ENCODE measurements at places on chromosomes 6 and 20.

DNA sequence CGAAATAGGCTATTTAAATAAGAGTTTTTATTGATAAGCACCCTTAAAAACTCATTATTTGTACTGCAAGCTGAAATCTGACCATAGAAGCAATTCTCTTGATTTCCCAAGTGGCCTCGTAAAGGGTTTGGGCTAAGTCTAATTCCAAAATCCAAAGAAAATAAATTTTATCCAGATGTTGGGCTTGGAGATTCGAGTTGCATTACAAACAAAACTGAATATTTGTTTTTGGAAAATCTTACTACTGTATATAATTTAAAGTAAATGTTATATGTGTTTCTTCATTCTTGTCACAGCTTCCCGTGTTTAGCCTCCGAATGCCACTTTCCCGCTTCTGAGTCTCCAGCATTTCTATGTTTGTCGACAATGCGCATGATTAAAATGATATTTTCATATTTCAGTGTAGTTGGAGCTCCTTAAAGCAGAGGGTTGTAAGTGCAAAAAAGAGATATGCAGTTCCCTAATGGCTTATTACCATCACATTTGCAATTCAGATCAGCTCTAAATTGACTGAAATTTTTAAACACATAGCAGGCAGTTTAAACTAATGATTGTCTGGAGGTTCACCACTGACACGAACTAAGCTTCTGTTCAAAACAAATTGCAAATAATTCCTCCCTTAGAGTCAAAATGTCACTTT lies 47.0 kb downstream of the PRL start:
- DNase-seq, result no peak

GRCh38 chr6:146912730-146913685 lies 291.2 kb upstream of the STXBP5 start:
- DNase-seq, result no peak

- no peak for DNase-seq
Observed at GRCh38 chr6:15755526-15755925, 92.7 kb upstream of the DTNBP1 start.

DNA sequence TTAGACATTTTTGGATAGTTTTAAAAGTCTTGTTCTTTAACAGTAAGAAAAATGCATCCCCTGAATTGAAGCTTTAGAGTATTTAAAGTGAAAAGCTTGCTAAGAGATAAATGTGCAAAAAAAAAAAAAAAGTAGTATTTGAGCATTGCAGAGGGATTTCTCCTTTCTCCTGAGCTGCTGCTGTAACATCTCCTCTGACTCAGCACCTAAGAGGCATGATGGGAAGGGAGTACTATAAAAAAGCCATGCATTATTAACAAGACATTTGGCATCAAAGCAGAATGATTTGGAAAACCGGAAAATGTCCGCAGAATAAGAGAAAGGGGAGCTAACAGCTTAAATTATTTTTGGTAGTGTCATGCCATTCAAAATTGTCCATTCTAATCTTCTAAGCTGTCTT lies 27.9 kb downstream of the B4GALT5 start:
- no peak for DNase-seq

DNA sequence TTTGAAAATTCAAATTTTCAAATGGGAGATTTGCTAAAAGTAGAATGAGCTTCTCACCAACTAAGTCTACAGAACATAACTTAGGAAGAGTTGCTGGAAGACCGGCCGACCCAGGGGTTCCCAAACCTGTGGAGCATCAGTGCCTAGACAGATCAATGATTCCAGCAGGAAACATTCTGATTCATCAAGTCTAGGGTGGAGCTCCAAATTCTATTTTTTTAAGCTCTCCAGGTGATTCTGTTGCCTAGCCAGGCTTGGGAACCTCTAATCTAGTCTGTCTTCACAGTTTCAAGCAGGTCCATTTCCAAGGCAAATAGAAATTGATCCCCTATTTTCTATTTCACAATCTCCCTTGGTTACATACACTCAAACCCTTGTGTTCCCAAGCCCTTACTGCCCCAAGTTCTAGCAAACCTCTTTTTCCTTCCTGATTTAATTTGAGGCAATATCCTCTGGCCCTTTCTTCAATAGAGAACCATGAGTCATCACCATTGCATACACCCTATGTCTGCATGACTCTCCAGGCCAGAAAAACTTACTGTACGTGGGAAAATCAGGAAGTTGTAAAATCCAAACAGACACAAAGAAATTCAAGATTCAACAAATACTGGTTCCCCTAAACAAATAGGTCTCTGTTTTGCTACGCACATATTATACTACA lies 8.9 kb downstream of the ATXN1 start:
- DNase-seq, result no peak

DNA sequence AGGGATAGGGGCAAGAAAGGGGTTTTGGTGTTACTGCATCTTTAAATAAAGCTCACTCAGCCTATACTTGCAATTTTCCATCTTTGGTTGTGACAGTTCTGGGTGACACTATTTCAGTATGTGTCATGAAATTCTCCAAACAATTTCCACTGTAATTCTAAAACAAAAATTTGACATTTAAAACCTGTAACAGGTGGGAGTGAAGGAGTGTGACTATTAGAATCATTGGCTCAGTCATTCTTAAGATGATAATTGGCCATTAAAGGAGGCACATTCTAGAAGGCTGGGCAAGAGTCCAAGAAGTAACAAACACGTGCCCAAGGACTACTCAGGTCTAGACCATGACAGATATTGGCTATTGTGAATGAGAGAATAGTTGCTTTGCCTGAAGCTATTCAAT lies 153.3 kb upstream of the ARG1 start:
- no peak for DNase-seq

DNA sequence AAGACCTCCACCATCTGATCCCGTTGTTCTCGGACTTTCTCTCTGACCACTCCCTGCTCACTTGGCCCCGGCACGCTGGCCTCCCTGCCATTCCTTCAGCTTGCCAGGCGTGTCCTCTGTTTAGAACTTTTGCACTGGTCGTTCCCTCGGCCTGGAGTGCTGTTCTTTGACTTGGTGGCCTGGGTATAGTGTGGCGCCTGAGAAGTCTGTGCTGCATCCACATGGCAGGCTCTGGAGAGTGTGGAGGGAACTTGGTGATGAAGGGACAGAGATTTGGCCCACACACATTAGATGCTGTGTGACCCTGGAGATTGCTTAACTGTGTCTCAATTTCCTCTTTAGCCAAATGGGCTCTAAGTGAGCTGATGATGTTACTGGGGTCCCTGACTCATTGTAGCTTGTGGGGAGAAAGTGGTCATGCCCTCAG lies 13.0 kb upstream of the TGM2 start:
- no peak for DNase-seq

- no peak for DNase-seq
Observed at GRCh38 chr6:89615882-89616281, 22.7 kb downstream of the LYRM2 start.

- DNase-seq, result no peak
Observed at GRCh38 chr20:4110885-4111284, 95.5 kb upstream of the RNF24 start.

GRCh38 chr20:16025084-16025483 lies 548.2 kb downstream of the KIF16B start:
- no peak for DNase-seq

- DNase-seq, result no peak
Observed at GRCh38 chr6:136627191-136627590, 77.0 kb upstream of the MAP7 start.

DNA sequence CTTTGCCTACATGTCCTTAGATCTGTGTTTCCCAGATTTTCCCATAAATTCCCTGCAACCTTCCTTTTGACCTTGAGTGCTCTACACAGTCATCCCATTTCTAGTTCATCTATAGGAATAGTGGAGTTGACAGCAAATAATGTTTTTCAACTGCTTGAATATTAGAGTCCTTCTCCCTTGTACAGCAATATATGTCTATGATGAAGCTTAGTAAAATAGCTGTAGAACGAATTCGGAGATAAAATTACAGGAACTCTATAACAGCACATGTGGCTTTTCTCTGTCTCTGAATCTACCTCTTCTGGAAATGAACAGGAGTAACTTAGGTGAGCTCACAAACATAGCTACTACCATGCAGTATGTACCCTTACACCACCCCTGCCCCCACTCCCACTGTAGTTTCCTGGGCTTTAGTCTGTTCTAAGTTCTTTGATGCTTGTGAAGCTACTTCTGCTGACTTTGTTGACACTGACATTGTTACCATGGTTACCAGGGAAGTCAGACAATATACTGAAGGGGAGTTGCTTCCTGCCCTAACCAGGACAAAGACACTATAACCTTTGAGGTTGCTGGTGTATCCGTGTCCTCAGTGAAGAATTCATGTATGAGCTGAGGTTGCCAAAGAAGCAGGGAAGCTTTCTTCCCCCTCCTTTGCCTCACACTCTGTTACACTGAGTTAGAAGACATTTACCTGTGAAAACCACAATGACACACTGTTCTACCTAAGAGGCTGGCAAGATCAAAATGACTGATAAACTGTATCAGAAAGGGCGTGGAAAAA lies 35.8 kb upstream of the SHLD1 start:
- DNase-seq, result peak; percentile 29

- DNase-seq, result no peak
Observed at GRCh38 chr6:33860006-33860405, 56.2 kb upstream of the MLN start.

GRCh38 chr20:48754292-48754691 lies 73.5 kb downstream of the PREX1 start:
- DNase-seq, result no peak

DNA sequence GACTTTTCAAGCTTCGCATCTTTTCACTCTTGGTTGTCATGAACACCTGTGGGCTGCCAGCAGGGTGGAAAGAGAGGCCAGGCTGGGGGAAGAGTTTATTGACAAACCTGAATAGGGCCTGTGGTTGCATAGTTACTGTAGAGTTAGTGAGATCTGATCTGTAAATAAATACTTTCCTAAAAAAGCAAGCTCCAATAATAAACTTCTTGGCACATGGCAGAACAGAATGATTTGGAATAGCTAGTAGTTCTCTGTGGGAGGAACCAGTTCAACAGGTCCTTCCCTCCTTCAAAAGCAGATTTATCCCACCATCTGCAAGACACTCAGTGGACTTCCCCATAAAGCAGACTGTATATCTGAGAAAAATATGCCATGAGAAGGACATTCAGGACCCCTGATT lies 445.0 kb downstream of the HACE1 start:
- no peak for DNase-seq

DNA sequence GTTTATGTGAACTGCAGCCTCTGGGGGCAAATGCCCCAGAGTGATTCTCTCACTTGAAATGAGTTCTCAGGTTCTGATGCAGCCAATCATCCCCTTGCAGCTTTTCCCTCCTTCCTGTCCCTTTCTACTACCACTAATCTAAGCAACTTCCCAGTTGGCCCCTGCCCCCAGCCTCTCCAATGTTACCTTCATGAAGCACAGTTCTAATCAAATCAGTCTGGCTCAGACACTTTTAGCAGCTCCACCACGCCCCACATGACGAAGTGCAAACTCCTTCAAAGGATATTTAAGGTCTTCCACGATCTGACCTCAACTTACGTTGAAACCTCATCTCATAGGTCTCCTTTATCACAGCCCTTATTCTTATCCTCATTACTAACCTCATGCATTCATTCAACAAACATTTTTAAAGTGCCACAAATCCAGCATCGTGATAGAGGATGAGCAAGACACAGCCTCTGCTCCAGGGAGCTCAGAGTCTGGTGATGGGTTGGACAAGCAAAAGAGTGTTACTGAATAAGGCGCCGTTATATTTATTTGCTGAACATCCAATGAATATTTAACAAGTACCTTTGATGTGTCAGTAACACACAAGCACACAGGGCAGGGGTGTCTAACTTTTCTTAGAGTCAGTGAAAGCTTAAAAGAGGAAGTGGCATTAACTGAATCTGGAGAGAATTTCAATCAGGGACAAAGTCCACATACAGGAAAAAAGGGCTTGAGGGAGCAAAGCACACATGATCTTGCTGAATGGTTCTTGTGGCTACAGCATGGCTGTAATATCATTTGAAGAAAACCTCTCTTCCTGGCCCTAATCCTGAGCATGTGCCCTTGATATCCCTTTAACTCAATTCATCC lies 20.4 kb upstream of the DTNBP1 start:
- no peak for DNase-seq

DNA sequence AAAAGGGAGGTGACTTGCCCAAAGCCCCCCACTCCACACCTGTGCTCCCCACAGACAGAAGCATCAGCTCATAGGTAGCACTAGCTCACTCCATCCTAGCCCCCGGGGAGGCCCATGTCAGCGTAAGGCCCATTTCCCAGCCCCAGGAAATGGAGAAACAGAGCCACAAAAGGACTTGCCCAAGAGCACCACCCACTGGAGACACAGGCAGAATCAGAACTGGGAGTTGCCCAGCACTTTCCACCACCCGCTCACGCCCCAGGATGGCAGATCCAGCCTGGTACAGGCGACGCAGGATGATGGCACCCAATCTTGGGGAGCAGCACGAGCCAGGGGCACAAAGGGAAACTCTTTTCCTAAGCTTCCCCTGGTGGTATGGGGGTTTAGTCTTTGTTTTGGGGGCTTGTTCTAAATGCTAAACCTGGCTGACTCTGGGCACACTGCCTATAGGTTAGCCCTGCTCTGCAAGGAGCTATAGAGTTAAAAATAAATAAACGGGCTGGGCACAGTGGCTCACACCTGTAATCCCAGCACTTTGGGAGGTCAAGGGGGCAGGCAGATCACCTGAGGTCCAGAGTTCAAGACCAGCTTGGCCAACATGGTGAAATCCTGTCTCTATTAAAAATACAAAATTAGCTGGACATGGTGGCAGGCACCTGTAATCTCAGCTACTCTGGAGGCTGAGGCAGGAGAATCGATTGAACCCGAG lies 11.8 kb downstream of the C20orf203 start:
- no peak for DNase-seq

- no peak for DNase-seq
Observed at GRCh38 chr20:37869334-37869861, 33.5 kb upstream of the VSTM2L start.

- DNase-seq, result no peak
Observed at GRCh38 chr6:28001751-28002150, 44.7 kb downstream of the OR2B6 start.

DNA sequence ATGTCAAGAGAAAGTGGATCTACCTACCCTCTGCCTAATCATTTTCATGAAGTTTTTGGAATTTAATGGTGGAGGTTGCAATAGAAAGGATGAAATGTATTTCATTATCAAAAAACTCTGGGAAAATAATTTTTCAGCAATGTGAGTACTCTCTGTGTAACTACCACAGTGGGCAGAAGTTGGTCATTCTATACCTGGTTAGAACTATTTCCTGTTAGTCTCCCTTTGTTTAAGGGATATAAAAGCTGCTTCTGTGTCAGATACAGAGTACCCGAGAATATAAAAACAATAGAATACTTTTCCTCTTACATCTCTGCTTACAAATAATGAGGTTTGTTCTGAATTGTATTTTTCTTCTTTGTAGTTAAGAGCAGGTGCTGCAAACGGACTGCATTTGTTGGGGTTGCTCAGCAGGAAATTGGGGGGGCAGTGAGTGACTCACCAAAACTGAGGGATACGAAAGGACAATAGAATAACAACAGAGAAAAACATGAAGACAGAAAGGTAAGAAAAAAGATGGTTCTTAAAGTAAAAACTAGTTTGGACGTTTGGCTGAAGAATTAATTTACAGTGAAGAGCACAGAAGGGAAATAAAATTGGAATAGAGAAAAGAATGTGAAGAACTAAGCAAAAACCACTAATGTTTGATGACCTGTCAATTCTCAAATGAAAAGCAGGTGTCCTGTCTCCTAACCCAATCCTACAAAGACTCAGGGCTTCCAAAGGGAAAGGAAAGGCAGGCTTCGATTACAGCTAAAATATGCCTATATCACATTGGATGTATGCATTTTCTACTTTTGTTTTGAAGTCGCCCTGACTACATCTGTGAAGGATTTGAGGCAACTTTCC lies 703.1 kb downstream of the RFPL4B start:
- DNase-seq, result no peak

GRCh38 chr6:138956244-138956924 lies 31.7 kb downstream of the REPS1 start:
- DNase-seq, result no peak
